ENCODE measurements at places on chromosomes 11 and 22.

- no peak for DNase-seq
Observed at GRCh38 chr11:69462106-69462951, 19.1 kb upstream of the LINC01488 start.

GRCh38 chr11:11260903-11261302, 92.1 kb downstream of the CSNK2A3 start:
- no peak for DNase-seq

DNA sequence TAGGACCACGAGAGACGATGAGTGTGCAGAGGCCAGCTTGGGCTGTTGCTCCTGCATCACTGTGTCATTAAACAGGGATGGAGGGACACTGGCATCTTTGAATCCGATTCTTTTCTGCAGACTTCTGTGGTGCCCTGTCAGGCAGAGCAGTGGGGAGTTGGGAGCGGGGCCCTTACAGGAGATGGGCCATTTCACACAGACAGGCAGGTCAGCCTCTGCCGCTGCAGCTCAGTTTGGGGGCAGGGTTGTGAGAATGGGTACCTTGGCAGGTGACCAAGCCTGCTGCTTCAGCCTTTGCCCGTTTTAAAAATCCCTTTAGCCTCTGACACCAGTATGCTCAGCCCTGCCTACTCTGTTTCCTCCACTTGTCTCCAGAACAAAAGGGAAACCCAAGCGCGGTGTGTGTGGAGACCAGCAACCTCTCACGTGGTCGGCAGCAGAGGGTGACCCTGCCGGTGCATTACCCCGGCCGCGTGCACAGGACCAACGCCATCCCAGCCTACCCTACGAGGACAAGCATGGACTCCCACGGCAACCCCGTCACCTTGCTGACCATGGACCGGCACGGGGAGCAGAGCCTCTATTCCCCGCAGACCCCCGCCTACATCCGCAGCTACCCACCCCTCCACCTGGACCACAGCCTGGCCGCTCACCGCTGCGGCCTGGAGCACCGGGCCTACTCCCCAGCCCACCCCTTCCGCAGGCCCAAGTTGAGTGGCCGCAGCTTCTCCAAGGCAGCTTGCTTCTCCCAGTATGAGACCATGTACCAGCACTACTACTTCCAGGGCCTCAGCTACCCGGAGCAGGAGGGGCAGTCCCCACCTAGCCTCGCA, 12.6 kb downstream of the C22orf31 start:
- no peak for DNase-seq

DNA sequence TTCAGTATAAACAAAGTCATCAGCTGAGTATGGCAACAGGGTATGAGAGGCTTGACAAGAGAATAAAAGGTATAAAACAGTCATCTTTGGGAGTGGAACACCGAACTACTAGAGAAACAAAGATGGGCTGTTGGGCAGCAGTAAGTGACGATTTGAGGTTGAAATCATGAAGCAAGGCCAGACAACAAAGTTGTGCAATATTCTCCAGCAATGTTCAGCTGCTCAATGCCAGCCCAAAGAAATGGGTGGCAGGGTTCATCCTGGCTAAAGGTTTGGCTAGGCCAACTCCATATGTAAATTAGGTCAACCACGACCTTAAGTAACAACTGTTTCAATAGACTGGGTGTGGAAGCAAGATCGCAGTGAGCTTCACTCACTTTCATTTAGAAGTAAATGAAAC, 6.2 kb downstream of the APIP start:
- DNase-seq: no peak

GRCh38 chr11:134282121-134283045, 6.2 kb downstream of the GLB1L3 start:
- no peak for DNase-seq

GRCh38 chr11:83364500-83365045, 78.4 kb upstream of the CCDC90B start:
- no peak for DNase-seq

DNA sequence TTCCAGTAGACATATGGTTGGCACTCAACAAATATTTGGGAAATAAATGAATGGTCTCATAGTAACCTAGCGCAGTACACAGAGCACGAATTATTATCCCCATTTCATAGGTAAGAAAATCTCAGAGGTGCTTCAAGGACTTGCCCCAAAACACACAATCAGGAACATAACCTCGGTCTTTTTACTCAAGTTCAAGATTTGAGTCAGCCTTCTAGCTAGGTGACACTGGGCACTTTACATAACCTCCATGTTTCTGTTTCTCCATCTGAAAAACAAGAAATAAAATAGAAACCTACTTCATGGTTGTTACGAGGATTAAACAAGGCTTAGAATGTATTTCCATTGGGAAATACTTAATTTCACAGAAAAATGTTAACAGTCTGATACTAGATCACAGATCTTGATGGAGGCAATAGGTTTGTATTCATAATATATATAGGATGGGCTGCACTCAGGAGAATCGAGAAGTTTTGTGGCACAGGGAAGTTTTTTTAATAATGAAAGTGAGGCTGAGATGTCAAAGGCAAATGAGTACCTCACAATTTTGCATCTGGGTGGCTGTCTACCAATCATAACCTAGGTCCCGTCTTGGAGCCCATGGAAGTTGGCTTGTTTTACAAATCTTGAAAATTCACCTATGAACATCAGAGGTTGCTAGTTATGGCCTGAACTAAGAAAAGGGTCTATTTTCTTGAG, 147.4 kb upstream of the ZC3H12C start:
- DNase-seq: no peak

- no peak for DNase-seq
Observed at GRCh38 chr11:77993902-77994301, 566 bp downstream of the INTS4 start.

GRCh38 chr22:31901388-31902137, 42.8 kb upstream of the YWHAH start:
- DNase-seq: no peak

GRCh38 chr11:69393865-69394233, 87.6 kb upstream of the LINC01488 start:
- DNase-seq: no peak

- DNase-seq: no peak
Observed at GRCh38 chr11:67648140-67648795, 2.3 kb downstream of the ACY3 start.

DNA sequence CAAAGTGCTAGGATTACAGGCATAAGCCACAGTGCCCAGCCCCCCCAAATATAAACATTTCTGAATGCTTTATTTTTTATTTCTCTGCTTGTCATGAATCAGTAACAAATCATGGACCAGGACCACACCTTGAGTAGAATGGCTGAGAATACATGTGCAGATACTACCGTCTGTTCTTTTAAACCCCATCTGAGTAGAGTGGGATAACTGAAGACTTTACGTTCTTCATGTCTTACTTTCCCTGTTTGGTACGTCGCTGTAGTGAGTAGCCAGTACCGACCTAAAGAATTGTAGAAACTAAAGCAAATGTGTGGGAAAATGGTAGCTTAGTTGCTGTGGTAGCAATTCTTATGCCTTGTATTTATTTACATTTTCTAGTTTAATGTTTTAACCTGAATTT, 29.9 kb downstream of the MED17 start:
- DNase-seq: no peak

DNA sequence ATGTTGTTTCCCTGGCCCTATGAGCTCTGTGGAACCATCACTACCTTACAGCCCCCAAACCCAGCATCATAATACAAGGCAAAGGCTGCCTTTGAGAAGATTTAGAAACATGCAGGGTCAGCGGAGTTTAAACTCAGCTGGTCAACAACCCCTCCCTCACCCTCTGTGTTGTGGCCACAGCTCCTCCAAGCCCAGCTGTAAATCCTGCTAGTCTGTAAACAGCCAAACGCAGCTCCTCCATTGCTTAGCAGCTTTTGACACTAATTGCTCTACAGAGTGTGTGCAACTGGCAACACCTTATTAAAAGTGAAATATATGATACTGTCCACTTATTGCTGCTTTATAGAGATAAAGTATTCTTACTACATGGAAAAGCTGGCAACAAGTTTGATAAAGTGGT, 29.1 kb downstream of the OPCML start:
- DNase-seq: no peak

- DNase-seq: no peak
Observed at GRCh38 chr11:89433278-89433677, 57.9 kb downstream of the NOX4 start.

DNA sequence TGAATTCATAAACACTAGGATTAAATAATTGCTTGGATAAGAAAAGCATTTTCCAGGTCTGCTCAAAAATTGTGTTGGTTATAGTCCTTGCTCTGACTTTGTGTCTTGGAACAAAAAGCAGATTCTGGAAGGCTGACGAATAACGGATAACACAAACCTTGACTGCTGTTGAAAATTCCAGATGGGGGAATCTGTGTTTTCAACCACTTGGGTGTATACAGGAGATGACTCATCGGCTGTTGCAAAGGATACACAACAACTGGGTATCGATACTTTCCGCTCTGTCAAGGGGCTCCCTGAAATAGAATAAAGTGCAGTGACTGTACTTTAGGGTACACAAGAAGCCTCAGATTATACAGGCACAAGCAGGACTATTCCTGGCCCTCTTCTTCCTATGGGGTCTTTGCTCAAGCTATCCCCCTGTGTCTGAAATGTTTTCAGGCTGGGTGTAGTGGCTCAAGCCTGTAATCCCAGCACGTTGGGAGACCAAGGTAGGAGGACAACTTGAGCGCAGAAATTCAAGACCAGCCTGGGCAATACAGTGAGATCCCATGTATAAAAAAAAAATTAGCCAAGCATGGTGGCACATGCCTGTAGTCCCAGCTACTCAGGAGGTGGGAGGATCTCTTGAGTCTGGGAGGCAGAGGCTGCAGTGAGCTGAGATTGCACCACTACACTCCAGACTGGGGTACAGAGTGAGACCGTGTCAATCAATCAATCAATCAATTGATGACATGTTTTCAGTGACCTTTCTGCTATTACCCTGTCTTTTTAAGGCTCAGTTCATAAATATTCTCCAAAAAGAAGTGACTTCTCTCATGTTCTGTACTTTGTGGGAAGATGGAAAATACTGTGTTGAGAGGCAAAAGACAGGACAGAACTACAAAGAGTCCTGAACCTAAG, 48.6 kb upstream of the UCP3 start:
- no peak for DNase-seq

DNA sequence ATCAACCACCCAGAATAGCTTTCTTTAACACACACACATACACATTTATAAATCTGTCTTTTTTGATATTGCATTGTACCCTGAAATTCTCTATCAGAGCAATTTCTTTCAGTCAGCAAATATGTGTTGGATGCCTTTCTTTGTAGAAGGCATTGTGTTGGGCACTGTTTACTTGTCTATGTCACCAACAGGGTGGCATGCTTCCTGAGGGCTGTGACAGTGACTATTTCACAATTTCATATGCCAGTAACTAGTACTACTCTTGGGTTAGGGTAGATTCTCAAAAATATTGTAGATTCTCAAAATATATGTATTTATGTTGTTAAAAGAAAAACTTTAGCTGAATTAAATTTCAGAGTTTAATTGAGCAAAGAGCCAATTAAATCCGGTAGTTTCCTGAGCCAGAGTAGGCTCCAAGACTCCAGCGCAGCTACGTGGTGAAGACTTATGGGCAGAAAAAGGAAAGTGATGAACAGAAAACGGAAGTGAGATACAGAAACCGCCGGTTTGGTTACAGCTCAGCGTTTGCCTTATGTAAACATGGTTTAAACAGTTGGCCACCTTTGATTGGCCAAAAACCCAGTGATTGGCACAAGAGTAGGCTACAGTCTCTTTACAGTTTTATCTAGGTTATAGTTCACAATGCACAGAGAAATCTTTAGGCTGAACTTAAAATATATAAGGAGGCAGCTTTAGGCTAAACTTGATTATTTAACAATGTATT, 723.3 kb downstream of the NTM start:
- DNase-seq: no peak

DNA sequence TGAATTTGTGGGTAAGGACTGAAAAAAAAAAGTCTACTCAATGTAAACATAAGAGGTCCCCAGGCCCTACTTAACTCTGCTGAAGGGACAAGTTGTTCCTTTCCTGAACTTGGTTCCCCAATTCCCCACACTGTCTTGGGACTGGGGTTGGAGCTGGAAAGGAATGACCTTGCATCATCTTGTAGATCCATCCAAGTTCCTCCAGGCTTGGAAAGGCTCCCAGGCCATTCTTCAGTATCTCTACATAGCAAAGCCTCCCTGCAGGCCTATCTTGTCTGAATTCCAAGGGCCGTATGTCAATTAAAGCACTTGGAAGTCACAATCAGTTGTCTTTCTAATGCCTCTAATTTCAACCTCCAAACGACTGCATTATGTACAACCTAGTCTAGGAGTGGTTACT, 361.2 kb downstream of the TMEM135 start:
- no peak for DNase-seq

- no peak for DNase-seq
Observed at GRCh38 chr11:129702410-129703398, 112.9 kb upstream of the TMEM45B start.

DNA sequence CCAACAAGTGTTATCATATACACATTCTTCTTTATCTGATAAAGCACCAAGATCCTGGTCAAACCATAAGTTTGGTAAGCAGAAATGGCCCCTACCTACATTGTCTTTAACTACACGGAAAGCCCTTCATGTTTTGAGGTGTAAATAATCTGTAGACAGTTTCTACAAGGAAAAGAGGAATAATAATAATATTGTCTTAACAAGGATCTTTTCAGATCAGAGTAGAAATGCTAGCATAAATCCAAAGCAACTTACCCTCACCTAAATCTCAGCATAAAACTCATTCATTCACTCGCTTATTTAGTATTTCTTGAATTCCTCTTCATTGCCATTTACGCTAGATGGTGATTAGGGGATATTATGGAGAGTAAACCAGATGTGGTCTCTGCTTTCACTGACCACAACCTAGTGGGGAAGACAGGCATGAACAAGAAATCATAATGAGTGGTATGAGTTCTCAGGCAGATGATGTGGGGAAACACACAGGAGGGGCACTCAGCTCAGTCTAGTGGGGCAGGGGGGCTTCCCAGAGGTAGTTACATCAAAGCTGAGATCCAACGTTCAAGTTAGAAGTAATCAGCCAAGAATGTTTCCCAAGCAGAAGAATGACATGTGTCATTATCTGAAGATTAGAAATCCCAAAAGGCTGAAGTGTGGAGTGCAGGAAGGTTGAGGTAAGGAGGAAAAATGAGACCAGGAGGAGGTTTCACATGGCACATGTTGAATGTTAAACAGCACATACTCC, 65.4 kb upstream of the ZC3H12C start:
- DNase-seq: no peak

DNA sequence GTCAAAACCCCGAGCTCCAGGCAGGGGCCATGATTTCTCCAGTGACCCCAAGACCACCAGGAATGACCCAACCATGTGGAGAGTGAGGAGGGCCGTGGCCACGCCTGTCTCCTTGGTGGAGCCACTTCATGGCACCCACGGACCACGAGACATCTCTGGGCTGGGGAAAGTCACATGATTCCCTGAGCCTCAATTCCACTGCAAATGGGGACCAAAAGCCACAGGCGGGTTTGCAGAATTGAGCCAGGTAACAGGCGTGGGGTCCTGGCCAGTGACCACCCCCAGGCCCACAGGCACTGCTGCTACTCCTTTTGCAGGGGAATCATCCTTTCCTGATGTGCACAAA, 178.9 kb downstream of the CTTN start:
- no peak for DNase-seq

DNA sequence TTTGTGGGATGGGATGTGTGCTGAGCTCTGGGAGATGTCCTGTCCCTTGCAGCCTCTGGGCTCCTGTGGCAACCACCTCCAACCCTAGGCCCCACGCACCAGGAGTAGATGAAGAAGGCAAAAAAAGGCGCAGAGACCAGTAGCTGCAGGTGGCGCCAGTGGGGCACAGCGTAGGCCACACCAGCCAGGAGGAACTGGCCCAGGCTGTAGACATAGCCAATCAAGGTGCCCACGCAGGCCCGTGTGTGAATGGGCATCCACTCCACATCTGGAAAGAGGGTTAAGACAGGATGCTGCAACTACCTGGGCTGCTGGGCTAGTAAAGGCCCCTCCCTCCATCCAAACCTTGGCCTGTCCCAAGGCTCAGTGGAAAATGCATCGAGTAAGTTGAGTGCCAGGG, 3.0 kb downstream of the SLC22A6 start:
- DNase-seq: no peak
